ENCODE measurements at places on chromosomes 3 and 15.

DNA sequence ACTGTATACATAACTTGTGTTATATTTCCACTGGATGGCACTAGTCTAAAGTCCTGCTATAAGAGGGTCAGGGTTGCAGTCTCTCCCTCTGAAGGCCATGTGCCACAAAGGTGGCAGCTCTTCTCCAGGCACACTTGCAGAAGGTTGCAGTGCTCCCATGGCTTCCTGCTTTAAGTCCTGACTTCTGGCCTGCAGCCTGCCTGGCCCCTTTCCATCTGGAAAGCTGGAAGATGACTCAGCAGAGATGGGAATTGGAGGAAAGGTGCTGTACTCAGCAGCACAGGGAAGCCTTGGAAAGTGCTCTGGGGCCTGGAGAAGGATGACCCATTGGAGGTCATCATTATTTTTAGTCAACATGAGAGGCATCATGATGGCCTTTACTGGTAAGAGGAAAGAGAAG is 40.9 kb upstream of the MRPL3 start:
- no peak for DNase-seq

- DNase-seq, result no peak
Measured at GRCh38 chr15:77180757-77181156, 109.8 kb upstream of the TSPAN3 start.

DNA sequence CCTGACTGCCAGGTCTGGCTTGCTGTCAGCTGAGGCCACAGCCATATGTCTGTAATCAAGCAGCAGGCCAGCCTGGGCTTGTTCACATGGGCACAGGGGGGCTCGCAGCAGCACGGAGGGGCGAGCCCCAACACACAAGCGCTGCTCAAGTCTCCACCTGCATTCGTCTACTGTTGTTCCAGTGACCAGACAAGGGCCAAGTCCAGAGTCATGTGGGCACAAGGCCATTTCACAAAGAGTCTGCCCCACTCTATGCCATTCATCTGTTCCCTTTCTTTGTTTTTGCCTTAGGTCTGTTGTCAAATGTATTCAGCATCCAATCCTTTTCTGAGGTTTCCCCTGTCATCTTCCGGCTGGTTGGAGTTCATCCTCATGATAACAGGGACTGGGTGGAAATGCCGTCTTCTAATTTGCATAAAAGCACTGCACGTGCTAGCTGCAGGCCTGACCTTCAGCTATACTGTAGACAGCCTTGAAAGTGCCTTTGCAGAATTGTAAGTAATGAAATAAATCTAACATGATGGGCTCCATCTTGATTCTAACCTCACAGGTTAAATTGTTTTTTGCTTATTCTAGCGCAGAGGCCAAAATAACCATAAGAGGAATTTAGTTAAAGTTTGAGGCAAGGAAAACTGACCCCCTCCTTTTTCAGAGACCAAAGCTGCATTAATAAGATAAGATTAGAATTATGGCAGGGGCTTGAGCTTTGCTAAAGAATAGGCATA is 28.6 kb upstream of the KBTBD12 start:
- DNase-seq, result peak; percentile 89

GRCh38 chr3:170961616-170962400 is 53.4 kb upstream of the EIF5A2 start:
- peak; percentile 4 for DNase-seq

GRCh38 chr15:38885471-38885952 is 320.9 kb upstream of the RASGRP1 start:
- no peak for DNase-seq

DNA sequence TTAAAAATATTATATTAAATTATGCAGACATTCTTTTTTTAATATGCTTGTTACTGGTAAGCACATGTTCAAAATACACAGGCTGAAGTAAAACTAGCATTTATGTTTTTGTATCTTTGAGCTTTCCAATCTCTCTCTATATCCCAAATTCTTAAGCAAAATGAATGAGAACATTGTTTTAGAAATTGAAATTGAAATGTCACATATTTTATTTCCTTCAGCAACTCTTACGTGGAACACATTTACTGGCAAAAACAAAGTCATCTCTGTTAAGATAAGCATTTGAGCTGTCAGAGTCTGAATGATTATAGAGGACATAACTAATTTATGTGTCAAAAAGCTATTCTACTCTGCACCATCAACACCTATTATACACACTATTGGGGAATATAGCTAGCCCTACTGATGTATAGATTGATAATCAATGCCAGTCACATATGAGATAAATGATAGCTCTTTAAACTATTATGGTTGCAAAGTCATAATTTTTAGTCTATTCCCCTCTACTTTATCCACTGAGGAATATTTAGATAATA is 535.4 kb upstream of the BCHE start:
- no peak for DNase-seq

- DNase-seq, result no peak
Measured at GRCh38 chr3:120436523-120437050, 14.2 kb downstream of the FSTL1 start.

DNA sequence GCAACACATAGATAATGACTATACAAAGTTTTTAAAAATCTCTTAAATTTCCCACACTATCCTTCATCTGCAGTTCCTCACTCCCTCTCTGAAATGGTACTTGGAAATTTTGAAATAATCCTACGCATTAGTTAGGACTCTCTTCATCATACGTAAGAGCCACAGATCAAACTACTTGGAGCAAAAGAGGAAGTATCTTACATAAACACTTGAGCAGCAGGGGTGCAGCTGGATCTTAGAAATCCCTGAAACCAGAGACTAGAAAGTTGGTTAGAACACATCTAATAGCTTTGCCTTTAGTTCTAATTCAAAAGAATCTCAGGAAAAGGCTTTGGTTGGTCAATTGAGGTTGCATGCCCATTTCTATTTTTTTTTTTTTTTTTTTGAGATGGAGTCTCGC is 38.8 kb upstream of the ZNF445 start:
- no peak for DNase-seq

- DNase-seq, result no peak
Measured at GRCh38 chr3:119745942-119746341, 36.0 kb upstream of the NR1I2 start.

GRCh38 chr3:45933591-45933990 is 9.7 kb upstream of the CXCR6 start:
- no peak for DNase-seq

DNA sequence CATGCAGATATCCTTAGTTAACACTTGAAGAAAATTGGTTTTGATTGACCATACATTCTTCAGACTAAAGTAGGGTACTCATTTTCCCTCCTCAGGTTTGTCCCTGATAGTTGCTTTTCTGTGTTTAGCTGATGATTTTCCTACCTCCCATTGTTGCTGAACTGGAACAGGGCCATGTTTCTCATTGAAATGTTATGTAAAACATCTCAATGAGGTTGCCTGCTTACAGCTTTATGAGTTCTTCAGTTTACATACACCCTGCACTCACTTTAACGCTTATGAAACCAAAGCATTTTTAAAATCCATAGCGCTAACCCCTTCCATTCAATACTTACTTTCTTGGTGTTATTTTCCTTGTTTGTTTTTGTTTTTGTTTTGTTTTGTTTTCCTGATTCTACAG is 61.9 kb downstream of the HMG20A start:
- no peak for DNase-seq

DNA sequence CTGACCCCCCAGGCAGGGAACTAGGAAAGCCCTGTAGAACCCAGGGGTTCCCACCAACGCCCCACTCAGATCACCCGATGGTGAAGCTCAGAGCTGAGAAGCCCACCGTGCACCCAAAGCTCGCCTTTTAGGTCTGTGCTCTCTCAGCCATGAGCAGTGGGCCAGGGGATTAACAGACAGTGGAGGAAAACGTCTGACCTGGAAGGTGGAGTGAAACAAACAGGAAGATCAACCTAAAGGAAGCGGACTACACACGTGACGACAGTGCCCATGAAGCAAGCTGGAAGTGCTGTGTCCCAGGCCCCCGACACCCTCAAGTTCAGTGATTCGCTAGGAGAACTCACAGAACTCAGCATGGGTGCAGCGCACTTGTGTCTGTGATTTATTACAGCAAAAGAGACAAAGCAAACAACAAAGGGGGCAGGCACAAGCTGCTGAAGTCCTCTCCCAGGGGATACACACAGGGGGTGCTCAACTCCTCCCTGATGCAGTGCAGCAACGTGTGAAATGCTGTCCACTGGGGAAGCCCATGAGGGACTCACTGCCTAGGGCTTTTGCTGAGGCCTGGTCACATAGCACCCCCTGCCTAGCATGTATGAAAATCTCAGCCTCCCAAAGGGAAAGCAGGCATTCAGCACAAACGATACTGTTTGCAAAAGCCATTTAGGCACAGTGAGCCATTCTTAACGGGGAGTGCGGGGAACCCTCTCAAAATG is 43.5 kb downstream of the CFAP92 start:
- DNase-seq, result peak; percentile 15

Data from NCI-H2171 (cell line).